ENCODE measurements at places on chromosomes 6 and 20.
A peak's percentile ranks its signal among the peaks of the same experiment; 100 is the strongest.

DNA sequence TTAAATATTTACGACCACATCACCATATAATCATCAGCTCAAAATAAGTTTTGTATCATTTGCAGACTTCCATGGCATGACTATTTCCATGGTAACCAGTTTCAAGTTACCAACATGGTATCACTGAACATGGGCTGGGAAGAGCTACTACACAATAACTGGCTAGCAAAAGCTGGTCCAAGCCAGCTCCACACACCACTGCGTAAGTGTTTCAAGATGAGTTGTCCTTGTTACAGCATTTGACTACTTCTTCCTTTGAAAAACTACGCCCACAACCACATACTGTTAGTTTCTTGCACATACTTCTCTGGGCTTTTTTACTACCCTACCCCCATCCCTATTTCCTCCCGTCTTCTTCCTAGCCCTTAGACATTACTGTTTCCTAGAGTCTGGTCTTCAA, 8.5 kb downstream of the CD164 start:
- no peak for DNase-seq

DNA sequence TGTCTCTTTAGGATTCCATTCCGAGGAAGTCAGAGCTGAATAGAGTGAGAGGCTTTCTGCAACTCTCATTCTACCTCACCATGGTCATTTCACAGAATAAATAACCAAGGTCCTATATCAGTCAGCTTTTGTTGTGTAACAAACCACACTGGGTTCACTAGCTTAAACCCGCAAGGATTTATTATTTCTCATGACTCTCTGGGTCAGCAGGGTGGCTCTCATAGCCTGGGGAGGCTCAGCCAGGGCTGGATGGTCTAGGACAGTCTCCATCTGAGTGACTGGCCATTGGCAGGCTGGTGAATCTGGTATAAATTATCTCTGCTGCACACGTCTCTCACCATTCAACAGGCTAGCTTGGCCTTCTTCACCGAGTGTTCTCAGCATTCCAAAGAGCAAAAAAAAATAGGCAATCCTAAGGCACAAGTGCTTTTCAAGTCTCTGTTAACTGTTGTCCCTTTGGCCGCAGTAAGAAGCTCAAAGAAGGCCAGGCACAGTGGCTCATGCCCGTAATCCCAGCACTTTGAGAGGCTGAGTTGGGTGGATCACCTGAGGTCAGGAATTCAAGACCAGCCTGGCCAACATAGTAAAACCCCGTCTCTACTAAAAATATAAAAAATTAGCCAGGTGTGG, 39.7 kb downstream of the ISM1 start:
- DNase-seq = no peak

DNA sequence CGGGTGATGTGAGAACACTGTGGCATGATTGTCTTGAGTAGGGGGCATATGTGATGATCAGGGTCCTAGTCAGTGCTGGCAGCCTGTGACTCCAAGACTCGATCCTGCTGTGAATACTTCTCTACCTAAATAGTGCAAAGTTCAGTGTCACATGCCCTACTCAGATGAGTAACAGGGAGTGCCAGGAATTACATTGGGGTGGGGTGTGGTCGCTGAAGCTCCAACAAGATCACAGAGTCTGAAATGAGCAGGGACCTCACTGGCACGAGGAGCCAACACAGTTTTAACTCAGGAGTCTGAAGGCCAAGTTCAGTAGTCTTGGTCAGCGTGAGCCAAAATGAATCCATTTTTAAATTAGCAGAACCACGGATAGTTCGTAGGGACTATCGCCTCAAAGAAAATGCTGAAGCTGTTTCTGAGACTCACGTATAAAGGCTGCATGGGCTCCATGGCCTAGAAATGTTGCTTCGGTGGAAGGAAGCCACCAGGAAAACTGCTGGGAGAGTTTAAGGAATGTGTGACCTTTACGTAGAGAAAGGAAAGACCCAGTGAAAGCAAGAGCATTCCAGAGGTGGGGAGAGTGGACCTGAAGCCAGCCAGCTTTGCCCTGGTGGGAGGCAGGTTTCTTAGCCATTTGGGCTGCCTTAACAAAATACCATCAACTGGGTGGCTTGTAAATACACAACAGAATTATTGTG, 72.2 kb downstream of the RPP40 start:
- DNase-seq = no peak

- DNase-seq = no peak
Measured at GRCh38 chr20:2045101-2045500, 51.2 kb upstream of the PDYN start.

DNA sequence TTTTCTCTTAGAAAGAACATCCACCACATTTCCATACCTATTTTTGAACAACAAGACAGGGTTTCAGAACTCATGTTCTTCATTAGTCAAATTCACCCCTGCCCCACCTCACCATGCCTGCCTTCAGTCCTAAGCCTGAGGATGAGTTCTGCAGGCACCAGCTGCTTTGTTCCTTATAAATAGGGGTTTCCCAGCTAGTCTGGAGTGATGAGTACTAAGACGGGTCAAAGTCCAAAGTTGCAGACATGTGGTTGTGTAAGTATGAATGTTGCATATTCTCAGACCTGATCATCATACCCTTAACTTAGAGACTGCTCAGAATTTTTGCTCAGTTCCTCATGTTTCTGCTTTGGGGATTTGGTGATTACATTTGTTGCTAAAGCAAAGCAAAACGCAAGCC, 257.7 kb upstream of the CDYL start:
- DNase-seq = no peak

- DNase-seq = no peak
Measured at GRCh38 chr6:46219661-46220060, 48.9 kb upstream of the ENPP5 start.

DNA sequence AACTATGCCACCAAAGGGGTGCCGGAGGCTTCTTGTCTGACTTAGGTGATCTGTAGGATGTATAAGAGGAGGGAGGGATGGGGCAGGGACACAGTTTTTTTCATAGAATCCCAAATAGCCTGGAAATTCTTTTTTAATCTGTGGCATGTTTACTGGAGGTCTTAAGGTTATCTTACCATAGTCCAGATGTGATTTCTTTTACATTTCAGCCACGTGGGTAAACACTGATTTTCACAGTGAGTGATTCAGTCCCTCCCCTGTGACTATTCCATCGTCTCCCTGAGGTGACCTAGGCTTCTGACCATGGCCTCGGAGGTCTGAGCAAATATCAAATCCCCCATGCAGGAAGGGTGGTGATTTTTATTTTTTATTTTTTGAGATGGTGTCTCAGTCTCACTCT, 67.7 kb downstream of the AKAP12 start:
- no peak for DNase-seq

- no peak for DNase-seq
Measured at GRCh38 chr20:32439132-32439829, 81.2 kb downstream of the ASXL1 start.

DNA sequence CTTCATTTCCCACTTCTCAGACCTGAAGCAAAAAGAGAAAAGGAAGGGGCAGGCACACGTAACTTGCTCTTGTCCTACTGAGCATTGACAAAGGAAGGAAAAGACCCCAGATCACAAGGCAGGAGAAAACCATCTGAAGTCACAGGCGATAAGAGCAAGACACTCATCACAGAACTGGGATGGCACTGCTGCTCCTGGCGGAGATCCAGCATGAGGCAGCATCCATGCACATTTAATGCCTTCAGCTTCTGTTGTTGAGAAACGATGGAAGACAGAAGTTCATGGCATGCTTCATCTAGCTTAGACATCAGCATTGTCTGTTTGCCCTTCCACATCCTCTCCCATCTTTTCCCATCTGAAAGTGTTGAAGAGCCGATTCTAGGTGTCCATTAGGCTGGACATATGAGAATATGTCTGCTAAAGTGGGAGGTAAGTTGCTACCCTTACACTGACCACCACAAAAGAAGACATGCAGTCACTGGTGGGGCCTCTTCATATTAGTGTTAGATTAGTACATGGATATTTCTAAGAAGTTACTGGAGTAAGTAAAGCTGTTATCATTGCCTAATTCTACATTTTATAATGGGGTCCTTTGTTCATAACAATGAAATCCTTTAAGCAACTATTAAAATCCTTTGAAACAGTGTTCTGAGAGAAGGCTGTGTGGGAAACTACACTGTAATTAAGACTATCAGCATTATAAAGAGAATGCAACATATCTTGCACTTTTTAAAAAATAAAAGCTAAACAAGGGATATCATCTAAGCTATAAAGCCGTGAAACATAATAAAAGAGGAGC, 618.5 kb downstream of the C6orf118 start:
- no peak for DNase-seq

GRCh38 chr6:95572098-95572497, 5.2 kb upstream of the MANEA start:
- no peak for DNase-seq

DNA sequence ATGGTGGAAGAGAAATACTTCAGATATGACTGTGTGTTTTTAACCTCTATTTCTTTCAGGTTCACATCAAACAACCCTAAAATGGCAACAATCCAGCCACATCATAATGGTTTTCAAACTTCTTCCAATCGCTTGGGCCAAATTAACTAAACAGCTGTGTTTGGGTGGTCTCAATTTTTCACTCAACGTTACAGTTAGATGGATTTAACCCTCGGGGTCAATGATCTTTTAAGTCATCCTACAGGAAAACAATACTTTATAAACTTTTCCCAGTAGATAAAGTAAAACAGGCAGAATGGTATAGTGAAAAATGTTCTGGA, 60.4 kb downstream of the EPB41L2 start:
- no peak for DNase-seq

DNA sequence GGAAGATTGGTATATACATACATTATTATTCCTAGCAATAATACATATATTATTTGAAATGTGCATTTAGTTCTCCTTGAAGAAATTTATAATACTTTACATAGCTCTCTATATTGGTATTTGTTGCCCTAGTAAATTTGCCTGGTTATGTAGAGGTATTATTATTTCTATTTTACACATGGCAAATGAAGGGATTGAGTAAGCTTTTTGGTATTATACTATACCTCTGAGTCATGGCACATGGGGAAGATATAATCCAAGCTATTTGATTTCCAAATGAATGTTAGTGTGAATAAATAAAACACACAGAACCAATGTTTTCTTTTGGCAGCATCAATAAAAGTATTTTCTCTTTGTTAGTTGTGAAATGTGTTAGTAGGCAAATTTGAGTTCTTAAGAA, 409.6 kb upstream of the SLC35B3 start:
- DNase-seq = no peak

- DNase-seq = no peak
Measured at GRCh38 chr6:56902641-56903464, 52.1 kb upstream of the BEND6 start.

GRCh38 chr20:46220455-46221207, 87.7 kb downstream of the CDH22 start:
- peak; percentile 99 for DNase-seq

DNA sequence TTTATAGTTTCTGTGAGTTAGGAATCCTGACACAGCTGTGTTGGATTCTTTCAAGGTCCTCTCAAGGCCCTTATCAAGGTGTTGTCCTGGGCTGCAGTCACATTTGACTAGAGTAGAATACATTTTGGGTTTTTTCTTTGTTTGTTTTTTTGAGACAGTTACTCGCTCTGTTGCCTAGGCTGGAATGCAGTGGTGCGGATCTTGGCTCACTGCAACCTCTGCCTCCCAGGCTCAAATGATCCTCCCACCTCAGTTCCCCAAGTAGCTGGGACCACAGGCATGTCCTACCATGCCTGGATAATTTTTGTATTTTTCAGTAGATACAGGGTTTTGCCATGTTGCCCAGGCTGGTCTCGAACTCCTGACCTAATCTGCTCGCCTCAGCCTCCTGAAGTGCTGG, 15.7 kb downstream of the NFYA start:
- no peak for DNase-seq

DNA sequence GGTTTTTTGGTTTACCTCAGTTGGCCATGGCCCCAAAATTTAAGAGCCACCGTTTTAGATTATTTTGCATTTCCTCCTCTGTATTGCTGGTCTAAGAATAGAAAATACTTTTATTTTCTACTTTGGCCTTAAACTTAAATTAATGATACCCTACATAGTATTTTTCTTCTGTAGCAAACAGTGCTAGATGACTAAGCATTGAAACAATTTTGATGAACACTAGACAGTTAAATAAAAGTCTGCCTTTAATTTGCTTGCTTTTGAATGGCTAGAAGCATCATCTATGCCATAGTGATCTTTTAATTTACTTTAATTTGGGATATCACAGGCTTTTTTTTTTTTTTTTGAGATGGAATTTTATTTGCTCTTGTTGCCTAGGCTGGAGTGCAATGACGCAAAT, 106.4 kb downstream of the CD109 start:
- DNase-seq = no peak

- DNase-seq = no peak
Measured at GRCh38 chr20:33853507-33853813, 42.3 kb downstream of the CHMP4B start.

DNA sequence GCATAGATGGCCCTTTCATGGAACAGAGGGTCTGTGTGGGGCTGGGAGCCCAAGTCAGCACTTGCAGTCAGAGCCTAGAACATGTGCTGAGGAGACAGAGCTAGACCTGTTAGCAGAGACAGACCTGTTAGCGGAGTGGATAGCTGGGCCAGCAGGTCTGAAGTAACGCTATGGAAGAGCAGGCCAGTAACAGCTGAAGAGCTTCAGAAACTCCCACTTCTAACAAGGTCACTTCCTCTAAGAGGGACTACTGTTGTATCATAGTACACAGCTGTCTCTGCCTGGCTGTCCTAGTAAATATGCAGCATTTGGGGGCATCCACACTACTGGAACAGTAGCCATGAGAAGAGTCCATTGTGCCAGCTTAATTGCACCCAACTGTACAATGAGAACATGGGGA, 41.2 kb upstream of the POLR1H start:
- DNase-seq = no peak

DNA sequence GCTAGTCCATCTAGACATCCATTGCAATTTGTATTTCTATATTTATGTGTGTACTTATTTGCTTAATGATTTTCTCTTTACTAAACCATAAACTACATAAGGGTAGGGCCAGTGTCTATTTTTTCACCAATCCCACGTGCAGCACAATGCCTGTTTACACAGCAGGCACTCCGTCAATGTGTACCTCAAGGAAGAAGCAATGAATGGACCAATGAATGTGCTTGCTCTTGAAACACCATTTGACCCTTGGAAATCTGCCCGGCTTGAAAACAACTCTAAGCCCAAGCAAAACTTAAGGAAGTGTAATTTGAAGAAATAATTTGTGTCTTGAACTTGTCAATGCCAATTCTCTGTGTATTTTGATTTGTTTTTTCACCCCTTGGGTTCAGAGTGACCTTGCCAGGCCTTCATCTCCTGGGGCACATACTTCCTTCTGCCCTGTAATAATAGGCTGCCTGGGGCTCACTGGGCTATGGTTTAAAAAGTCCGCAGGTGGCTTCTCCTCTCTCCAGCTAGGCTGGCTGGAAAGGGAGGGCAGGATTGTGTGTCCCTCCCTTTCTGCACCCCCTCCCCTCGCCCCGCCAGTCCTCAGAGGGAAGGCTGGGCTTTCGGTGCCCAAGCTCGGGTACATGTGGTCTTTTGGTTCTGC, 140.8 kb upstream of the ARMC2 start:
- no peak for DNase-seq

DNA sequence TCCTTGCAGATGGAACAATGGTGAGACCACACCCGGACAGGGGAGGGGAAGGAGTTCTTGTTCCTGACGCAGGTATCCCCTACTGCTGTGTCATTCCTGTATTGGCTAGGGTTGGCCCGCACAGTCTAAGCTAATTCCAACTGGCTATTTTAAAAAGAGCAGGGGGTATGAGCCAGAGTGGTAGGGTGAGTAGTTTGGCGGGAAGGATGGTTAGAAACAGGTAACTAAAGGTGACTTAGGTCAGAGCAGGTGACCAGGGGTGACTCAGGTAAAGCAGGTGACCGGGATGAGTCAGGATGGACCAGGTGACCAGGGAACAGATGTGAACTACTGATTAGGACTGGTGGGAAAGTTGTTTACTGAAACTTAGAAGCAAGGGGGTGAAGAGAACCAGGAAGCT, 58.0 kb downstream of the ZNF292 start:
- no peak for DNase-seq

All from NCI-H2171 (cell line).